Regular cardiac myocyte (primary cell): ENCODE measurements at places on chromosomes 1 and 21. TPM values are rescaled to one million over a fixed set of nuclear protein-coding genes. Genes with fewer than 3 reads are reported as not detected.

The IVL gene
- total RNA-seq, result not detected in 2 replicates

The PRXL2B gene
- 11.0 and 13.8 TPM in 2 replicates for total RNA-seq

The EVA1C gene
- 16.5 and 21.1 TPM in 2 replicates for total RNA-seq

The TMEM200B gene
- total RNA-seq, result 5.2 and 7.6 TPM in 2 replicates

The RIMKLA gene
- under 0.01 and 0.28 TPM in 2 replicates for total RNA-seq

The AMY2A gene
- not detected in 2 replicates for total RNA-seq

The TTC39A gene
- 0.85 and 1.5 TPM in 2 replicates for total RNA-seq

The INKA2 gene
- total RNA-seq, result 30.2 and 30.7 TPM in 2 replicates

The IFNGR2 gene
- total RNA-seq, result 51.2 and 64.8 TPM in 2 replicates

The AMIGO1 gene
- 0.58 and 1.7 TPM in 2 replicates for total RNA-seq

The SERPINC1 gene
- total RNA-seq, result not detected in 2 replicates

The E2F2 gene
- total RNA-seq, result under 0.01 and 1.3 TPM in 2 replicates

The HES5 gene
- total RNA-seq, result 0.28 TPM in 1 of 2 replicates, not detected in the other

The EDARADD gene
- total RNA-seq, result under 0.01 and 0.19 TPM in 2 replicates

The GSTM1 gene
- total RNA-seq, result 7.0 TPM in 1 of 2 replicates, not detected in the other

The CBR3 gene
- 15.9 and 20.0 TPM in 2 replicates for total RNA-seq

The HSPA6 gene
- 0.96 and 2.3 TPM in 2 replicates for total RNA-seq

The PBX1 gene
- total RNA-seq, result 11.3 and 23.7 TPM in 2 replicates

The PDE9A gene
- 1.3 and 2.0 TPM in 2 replicates for total RNA-seq

The ADAMTS5 gene
- total RNA-seq, result 3.8 and 5.1 TPM in 2 replicates

The BSDC1 gene
- total RNA-seq, result 46.6 and 83.4 TPM in 2 replicates

The ECE1 gene
- total RNA-seq, result 117 and 151 TPM in 2 replicates

The GLIS1 gene
- total RNA-seq, result 0.19 and 0.56 TPM in 2 replicates

The GBP3 gene
- 24.2 and 63.6 TPM in 2 replicates for total RNA-seq
